Stimulated activated CD4-positive, alpha-beta T cell treated with anti-CD3 and anti-CD28 coated beads, Interleukin-4, amount 100 ng/mL, for 4 hours (primary cell): ENCODE measurements at places on chromosomes 16 and 17.

- DNase-seq: no peak
Observed at GRCh38 chr17:19013806-19014627, 9.5 kb upstream of the FAM83G start.

- DNase-seq: peak; percentile 47
Observed at GRCh38 chr16:57628008-57628781, at the start of gene ADGRG1. Gene ADGRG1, plus strand, starts transcription at chr16:57628630. Its CDS starts 21,658 bp downstream, at chr16:57650288.

- DNase-seq: no peak
Observed at GRCh38 chr17:41631898-41632285, 7.5 kb upstream of the KRT17 start.

DNA sequence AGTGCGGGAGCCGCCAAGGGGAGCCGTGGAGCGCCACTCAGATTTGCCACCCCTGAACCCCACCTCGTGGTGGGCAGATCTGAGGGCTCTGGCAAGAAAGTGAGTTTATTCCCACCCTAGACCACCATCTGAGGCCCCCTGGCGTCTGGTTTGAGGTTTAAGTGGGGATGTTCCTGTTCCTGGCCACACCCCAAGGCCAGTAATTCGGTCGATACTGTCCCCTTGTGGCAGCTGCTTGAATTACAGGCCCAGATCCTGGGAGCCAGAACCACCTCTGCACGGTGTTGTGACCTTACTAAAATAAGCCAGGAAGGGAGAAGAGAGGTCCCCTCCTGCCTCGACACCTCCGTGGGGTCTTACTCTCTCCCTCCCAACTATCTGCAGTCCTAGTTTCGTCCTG lies 3.3 kb upstream of the LAT start:
- DNase-seq: no peak

GRCh38 chr17:17668358-17668757 lies 12.9 kb upstream of the RAI1 start:
- DNase-seq: no peak
